ENCODE measurements at places on chromosomes 5 and 9. TPM values are rescaled to one million over a fixed set of nuclear protein-coding genes. Genes with fewer than 3 reads are reported as not detected.

Gene TMC1
- polyA plus RNA-seq: 0.96 TPM

GRCh38 chr5:59790376-59790775 lies 103.2 kb downstream of the PDE4D start:
- DNase-seq: no peak

Gene NOP16
- 32.9 TPM for polyA plus RNA-seq

Gene LCN9
- not detected for polyA plus RNA-seq

Gene BTNL8
- polyA plus RNA-seq: not detected

GRCh38 chr9:135785013-135785575 lies 83.1 kb downstream of the KCNT1 start:
- DNase-seq: no peak

DNA sequence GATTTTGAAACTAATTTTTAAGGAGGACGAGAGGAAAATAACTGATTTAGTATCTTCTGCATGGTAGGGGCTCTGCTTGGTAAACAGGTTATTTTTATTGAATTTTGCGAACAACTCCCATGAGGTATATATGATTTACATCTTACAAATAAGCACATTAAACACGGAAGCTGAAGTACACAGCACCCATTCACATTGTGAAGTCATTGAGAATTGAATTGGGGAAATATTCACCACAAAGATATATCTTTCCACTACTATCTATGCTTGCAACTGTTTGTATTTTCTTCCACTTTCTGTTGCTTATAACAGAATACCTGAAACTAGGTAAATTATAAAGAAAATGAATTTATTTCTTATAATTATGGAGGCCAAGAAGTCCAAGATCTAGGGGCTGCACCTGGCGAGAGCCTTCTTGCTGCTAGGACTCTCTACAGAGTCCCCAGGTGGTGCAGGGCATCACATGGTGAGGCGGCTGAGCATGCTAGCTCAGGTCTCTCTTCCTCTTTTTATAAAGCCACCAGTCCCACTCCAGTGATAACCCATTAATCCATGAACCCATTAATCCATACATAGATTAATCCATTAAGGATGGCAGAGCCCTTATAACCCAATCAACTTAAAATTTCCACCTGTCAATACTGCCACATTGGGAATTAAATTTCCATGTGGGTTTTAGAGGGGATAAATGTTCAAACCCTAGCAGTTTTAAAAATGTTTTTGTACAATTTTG lies 79.0 kb upstream of the ZNF608 start:
- no peak for DNase-seq

Gene TIMD4
- 1.6 TPM for polyA plus RNA-seq

DNA sequence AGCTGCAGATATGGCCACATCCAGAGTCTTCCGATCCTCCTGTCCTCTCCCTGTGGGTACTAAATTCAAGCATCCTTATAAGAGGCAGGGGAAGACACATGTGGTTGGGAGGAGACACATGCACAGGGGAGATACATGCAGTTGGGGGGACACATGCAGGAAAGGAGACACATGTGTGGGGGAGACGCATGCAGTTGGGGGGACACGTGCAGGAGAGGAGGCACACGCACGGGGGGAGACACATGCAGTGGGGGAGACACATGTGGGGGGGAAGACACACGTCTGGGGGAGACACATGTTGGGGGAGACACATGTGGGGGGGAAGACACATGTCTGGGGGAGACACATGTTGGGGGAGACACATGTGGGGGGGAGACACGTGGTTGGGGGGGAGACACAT lies 21.2 kb upstream of the OLFM1 start:
- DNase-seq: no peak

- DNase-seq: no peak
Measured at GRCh38 chr5:73198833-73199592, 26.0 kb downstream of the TMEM174 start.

Gene TMEM174
- polyA plus RNA-seq: not detected

DNA sequence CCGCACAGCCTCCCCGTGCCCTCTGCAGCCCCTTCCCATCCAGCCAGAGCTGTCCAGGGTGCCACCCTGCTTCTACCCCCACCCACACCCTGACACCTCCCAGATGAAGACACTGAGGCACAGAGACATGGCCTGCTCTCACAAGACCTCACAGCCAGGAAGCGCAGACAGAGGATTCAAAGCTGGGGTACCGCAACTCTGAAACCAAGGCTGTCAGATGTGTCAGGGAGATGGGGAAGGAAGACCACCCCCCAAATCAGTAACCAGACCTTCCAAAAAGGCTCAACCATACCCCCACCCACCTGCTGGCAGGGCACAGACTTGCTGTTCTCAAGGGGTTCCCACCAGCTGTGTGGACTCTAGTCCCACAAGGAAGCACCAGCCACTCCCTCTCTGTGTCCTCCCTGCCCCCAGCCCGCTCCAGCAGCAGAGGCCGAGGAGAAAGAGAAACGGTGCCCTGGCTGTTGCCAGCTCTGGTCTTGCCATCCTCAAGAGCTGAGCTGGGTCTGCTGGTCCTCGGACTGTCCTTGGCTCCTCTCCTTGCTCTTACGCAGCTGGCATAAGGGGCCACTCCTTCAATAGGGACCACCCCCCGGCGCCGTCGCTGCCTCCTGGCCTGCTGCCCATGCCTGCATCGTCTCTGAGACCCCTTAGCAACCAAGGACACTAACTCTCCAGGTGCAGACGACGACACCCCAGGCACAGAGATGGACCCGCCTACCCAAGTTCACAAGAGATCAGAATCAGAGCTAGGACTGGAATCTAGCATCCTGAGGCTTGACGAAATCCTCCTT lies 699 bp downstream of the AKNA start:
- no peak for DNase-seq

DNA sequence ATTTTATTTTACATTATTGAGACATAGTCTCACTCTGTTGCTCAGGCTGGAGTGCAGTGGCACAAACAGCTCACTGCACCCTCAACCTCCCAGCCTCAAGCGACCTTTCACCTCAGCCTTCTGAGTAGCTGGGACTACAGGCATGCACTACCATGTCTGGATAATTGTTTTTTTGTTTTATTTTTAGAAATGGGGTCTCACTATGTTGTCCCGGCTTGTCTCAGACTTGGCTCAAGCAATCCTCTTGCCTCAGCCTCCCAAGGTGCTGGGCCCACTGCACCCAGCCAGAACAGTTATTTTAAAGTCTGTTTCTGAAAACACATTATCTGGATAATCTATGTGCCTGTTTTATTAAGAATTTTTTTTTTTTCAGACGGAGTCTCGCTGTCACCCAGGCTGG lies 62.0 kb downstream of the TEX10 start:
- no peak for DNase-seq

DNA sequence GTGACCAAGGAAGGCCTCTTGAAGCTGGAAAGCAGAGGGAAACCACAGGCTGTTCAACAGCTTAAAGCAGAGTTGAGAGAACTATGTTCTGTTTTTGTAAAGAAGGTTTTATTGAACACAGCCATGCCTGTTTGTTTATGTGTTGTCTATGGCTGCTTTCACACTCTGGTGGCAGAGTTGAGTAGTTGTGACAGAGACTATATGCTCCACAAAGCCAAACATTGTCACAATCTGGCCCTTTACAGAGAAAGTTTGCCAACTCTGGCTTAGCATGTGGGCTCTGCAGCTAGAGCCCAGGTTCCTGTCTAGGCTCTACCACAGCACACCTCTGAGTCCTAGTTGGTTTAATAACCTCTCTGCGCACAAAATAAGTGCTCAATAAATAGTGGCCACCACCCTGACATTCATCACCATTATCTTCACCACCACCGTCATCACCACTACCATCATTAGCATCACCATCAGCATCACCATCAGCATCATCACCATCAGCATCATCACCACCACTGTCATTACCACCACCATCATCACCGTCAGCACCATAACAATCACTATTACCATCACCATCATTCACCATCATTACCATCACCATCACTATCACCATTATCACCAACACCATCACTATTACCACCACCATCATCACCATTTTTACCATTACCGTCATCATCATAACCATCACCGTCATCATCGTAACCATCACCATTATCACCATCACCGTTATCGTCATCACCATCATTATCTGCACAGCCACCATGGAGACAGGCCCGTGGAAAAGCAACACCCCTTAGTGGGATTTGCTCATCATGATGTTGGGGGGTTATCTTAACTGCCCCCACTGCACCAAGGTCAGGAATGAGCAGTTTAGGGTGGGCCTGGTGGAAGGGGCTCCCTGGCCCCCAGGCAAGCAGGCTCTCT lies 18.3 kb downstream of the AKNA start:
- DNase-seq: no peak

DNA sequence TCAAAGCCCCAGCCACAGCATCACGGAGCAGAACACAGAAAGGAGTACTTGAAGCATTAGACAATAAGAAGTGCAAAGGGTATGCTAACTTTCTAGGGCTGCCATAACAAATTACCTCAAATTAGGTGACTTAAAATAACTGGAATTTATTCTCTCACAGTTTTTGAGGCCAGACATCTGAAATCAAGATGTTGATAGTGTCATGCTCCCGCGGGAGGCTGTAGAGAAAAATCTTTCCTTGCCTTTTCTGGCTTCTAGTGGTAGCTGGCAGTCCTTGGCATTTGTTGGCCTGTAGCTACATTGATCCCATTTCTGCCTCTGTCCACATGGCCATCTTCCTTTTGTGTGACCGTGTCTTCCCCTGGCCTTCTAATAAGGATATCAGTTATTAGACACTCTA lies 51.9 kb upstream of the SPDL1 start:
- DNase-seq: no peak

Gene PCDHGA10
- 2.1 TPM for polyA plus RNA-seq

All from muscle of back (tissue), 13 donors.